ENCODE measurements at places on chromosomes 6 and 20.
A peak's percentile ranks its signal among the peaks of the same experiment; 100 is the strongest.

- DNase-seq: no peak
Observed at GRCh38 chr6:27517928-27518787, 45.3 kb upstream of the ZNF184 start.

GRCh38 chr6:118894425-118895260 lies 691 bp downstream of the ASF1A start:
- no peak for DNase-seq

GRCh38 chr20:61354001-61354390 lies 101.9 kb downstream of the CDH4 start:
- peak; percentile 51 for DNase-seq

- DNase-seq: no peak
Observed at GRCh38 chr20:58577871-58578598, 62.8 kb upstream of the APCDD1L start.

- peak; percentile 46 for DNase-seq
Observed at GRCh38 chr6:39892490-39893129, 41.7 kb downstream of the MOCS1 start.

GRCh38 chr6:12440981-12441380 lies 150.8 kb downstream of the EDN1 start:
- DNase-seq: no peak

DNA sequence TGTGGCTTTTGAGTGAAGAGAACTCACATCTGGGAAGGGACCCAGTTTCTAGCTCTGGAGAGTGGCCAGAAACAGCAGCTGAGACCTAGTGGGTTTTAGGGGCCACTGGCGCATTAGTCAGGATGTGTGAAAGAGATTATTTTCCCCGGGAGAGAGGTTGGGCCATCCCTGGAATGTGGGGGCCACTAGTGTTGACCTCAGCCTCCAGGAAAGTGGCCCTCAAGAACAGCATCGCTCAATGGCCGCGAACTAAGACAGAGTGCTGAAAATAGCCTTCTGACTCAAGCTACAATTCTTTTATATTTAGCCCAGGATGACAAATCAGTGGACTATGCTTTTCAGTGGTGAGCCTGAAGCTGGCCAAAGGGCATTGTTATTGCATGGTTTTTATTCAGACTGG lies 210.4 kb upstream of the RNF24 start:
- DNase-seq: no peak

- no peak for DNase-seq
Observed at GRCh38 chr20:48015943-48016723, 230.9 kb upstream of the SULF2 start.

GRCh38 chr20:25453035-25453810 lies 45.8 kb downstream of the GINS1 start:
- no peak for DNase-seq

DNA sequence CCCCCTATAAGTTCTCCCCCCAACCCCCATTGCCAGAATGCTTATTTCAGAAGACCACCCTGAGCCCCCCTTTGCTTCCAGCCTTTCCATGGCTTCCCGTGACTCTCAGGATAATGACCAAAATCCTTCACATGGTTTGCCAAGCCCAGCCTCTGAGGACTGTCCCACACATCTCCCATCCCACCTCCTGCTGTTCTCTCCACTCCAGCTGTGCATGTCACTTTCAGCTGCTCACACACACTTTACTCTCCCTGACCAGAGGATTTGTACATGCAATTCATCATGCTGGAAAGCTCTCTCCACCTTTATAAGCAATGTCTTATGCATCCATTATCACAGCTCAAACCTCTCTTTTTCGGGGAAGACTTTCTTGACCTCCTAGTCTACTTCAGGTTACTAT lies 164.2 kb downstream of the PRL start:
- no peak for DNase-seq

GRCh38 chr6:20202324-20202658 lies 10.0 kb downstream of the MBOAT1 start:
- DNase-seq: no peak

DNA sequence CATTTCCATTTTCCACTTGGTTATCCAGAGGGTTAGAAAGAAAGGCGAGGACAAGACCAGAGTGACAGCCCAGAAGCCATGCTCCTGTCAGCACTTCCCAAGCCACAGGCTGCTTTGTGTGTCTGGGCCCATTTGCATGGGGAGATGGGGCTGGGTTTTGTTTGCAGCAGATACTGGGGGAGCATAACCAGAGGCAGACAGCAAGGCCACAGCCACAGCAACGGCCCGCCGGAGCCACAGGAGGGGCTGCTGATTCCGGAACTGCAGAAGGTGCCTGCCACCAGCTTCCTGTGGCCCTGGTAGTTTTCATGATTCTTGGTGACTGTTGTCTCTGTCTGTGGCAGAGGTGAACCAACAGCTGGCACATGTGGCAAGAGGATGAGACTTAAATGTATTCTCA lies 106.6 kb downstream of the DLL1 start:
- no peak for DNase-seq

- DNase-seq: no peak
Observed at GRCh38 chr20:40726776-40727175, 37.7 kb upstream of the MAFB start.

DNA sequence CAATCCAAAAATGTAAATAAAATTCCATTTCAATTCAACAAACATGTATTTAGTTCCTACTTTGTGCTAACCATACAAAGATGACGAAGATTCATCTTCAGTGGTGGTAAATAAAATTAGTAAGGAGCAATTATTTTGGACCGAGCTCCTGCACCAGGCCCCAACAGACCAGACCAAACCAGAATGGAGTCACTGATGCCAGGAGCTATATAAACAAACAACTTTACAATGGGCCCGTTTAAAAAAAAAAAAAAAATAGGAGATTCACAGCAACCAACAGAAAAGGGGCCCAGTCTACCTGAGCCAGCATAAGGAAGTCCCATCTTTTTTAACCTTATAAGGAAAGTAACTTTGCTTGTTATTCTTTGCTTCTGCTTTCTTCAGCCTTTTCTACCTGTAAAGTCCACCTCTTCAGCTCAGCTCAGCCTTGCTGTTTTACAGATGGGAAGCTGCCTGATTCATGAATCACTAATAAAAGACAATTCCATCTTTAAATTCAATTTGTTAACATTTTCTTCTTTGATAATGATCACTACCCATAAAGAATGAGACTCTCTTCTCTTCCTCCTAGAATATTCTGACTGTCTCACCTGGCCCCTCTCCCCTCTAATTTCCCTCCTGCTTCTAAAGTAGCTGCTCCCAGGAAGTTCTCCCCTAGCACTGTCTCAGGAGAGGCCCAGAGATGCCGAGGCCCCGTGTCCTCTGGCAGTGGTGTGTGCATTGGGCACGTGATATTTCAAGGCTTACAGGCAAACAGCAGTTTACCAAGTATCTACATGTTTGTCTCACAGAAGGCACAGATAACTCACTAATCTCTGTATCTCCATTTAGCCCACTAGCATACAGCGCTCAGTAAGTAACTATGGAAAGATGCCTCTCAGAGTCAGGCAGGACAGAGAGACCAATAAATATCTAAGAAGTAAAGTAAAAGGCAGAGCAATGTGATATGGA lies 8.4 kb downstream of the MBOAT1 start:
- no peak for DNase-seq

GRCh38 chr20:47484303-47484702 lies 17.4 kb upstream of the NCOA3 start:
- no peak for DNase-seq

GRCh38 chr20:46190478-46191167 lies 72.5 kb downstream of the CD40 start:
- no peak for DNase-seq

DNA sequence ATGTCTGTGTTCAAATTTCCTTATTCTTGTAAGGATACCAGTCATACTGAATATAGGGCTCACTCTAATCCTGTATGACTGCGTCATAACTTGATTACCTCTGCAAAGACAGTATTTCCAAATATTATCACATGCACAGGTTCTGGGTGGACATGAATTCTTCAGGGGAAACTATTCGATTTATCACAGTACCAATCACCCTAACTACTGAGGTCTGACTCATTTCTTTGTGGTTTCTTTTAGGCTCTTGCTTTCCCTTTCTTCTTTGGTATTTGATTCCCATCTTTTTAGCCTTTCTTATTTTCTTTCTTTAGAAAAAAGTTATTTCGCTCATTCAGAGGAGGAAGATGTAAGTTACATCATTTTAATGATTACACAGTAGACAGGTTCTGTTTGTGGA lies 40.3 kb upstream of the TBX18 start:
- DNase-seq: no peak

DNA sequence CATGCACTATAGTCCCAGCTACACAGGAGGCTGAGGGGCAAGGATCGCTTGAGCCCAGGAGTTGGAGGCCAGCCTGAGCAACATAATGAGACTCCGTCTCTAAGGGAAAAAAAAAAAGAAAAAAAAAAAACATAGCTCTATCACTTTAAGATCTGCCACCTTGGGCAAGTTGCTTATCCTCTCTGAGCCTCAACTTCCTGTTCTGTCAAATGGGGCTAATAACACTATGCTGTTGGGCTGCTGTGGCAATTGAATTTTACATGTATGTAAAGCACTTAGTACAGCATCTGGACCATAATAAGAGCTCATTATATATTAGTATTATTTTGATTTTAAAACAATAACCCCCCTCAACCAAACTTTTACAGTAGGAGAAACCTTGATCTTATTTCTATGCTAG lies 141.5 kb downstream of the ATXN1 start:
- DNase-seq: no peak

DNA sequence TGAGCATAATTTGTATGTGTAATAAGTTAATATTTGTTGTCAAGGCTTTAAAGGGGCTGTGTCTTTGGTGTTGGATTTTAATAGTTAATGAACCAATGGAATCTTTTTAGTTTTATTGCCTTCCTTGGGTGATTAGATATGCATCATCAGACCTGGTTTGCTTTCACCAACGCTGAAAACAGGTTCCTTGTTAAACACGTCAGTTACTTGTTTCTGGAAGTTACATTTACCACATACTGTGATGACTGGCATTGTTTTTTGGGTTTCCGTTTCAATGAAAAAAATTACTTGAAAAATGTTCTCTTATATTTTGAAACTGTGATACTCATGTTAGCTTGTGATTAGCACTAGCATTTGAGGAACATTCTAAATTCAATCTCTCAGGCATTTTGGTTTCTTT lies 58.6 kb upstream of the RNF144B start:
- DNase-seq: peak; percentile 33

DNA sequence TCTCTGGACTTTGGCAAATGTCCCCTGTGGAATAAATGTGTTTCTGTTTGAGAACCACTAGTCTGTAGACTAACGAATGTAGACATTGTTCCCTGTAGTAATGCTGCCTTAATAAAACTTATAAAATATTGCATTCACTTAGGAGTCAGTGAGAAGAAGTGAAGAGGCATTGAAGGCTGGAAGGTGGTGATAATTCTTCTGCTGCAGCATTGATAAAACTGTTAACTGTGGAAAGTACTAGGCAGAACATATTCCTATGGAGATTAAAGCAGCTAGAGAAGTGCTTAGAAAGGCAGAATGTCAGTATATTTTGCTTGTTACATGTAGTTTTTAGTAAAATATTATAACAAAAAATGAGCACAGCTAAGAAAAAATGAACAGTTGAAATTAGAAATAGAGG lies 4.8 kb downstream of the PGK2 start:
- DNase-seq: no peak

DNA sequence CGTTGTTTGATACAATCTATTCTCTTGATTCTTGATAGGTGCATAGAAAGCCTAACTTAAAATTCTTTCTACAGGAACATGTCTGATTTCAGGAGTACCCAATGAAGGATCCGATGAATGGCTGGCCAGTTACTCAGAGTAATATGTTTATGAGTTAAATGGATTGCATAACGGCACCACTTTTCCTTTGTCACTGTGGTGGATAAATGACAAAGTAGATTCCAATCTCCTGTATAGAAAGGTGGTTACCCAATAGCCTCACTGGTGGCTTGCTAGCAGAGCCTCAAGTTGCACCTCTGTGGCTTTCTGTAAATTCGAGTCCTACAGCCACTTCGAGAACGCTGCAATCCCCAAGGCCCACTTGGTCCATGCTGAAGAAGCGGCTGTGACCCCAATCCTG lies 28.4 kb downstream of the LHFPL5 start:
- no peak for DNase-seq

DNA sequence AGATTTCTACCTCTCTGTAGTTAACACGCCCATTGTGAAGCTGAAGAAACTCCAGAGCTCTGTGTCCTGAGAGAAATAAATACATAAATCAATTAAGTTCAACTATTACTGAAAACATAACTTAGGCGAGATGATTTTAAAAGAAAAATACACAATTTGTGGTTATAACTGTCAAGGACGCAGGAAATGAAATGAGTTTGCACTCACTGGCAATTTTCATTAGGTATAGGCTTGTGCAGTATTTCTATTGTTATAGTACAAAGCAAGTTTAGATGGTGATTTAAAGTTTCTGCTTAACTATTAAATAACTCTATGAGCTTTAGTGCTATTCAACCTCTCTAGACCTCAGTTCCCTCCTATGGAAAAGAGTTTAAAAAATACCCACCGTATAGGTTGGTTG lies 3.3 kb downstream of the GPLD1 start:
- DNase-seq: no peak

GRCh38 chr6:44400572-44400971 lies 13.1 kb downstream of the CDC5L start:
- DNase-seq: no peak

GRCh38 chr20:38599410-38599882 lies 2.2 kb upstream of the ARHGAP40 start:
- DNase-seq: no peak

- no peak for DNase-seq
Observed at GRCh38 chr6:64104051-64104450, 468.4 kb downstream of the PHF3 start.

DNA sequence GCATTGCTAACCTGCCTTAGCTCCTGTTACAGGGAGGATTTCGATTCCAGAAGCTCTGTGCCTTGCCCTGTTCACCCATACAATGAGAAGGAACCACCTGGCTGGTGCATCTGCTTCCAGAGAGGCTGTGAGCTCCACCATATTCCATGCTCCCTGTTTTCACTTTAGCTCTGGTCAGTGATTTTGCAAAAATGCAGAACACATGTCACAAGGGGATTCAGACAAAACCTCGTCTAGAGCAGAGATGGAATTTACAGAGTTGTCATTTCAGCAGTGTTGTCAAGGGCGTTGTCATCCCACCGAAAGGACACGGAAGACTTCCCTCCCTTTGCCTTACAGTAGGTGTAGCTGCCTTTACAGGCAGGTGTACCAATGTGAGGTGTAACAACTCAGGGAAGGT lies 223.0 kb upstream of the ARID1B start:
- DNase-seq: no peak

DNA sequence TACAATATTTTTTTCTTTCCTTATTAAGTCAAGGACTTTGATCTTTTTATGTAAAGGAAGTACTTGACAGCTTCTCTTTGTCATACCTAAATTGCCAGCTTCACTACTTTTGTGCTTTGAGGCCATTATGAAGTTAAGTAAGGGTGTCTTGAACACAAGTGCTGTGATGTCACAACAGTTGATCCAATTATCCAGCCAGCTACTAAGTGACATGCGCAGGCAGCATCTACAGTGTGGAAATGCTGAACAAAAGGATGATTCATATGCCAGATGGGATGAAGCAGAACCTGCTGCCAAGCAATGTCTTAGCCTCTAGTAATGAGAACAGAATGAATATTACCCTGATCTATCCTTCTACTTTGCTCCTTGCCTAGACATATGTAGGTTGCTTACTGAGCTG lies 68.3 kb upstream of the TMEM244 start:
- no peak for DNase-seq
